ENCODE measurements at places on chromosomes 2 and 18.

DNA sequence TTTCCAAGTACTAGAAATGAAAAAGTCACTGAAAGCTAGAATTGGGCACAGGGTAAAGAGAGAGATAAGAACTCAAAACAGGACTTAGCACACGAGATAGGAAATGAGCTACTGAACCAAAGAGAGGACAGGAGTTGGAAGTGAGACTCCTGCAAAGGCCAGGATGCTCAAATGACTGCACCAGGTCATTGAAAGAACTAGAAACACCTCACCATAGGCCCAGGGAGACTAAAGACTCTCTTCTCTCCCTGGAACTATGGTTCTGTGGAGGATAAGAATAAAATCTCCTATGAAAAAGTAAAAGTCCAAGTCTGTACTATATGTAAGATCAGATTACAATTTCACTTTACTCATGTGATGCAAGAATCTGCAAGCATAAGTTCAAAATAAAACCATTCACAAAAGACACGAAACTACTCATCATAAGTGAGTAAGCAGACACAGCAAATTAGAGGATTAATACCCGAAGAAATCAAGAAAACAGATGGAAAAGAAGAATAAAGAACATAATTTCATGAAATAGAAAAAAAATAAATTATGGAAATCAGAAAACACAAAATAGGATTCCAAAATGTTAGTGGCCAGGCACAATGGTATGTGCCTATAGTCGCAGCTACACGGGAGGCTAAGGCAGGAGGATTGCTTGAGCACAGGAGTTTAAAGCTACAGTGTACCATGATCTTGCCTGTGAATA is 6.5 kb downstream of the NBAS start:
- no peak for DNase-seq

DNA sequence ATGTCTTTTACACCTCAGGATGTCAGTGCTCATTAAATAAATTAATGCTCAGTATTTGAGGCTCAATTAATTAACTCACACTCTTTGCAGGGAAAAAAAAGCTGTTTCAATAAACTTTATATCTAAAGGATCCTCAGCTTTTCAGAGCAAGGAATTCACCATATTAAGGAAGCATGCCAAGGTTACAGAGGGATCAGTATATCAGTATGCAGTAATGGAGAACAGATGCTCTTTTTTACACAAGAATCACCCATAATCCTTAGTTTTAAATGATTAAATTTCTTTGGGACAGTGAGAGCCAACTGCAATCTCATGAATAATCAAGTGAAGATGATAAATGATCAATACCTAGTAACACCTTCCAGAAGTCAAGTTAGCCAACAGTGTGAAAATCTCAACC is 14.9 kb upstream of the LCT start:
- DNase-seq, result no peak

DNA sequence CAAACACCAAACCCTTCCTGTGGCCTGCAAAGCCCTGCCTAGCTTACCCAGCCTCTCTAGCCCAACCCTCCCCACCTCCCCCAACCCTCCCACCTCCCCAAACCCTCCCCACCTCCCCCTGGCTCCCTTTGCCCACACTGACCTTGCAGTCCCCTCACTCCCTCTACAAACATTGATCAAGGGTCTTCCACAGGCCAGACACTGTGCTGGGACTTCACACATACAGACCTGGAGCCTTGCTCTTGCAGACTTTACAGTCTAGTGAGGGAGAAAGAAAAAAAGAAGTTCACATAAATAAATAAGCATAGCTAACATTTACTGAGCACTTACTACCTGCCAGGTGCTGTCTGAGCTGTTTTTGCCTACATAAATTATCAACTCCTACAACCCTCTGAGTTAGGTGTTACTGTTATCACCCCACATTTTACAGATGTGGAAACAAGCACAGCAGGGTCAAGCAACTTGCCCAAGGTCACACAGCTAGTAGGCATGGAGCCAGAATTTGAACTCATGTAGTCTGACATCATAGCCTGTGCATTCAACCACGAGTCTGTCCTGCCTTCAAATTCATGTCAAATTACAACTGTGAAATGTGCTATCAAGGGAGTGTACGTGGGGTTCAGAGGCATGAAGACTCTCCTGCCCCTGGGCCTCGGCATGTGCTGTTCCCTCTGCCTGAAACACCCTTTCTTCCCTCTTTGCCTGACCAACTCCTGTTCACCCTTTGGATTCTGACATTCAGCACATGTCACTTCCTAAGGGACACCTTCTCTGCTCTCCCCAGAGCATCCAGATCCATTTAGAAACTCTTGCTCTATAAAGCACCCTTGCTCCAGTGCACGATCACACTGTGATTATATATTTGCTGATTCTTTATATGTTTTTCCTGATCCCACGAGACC is 209.9 kb downstream of the TNS1 start:
- DNase-seq, result no peak

- peak; percentile 12 for DNase-seq
Observed at GRCh38 chr2:186569897-186570296, 20.0 kb upstream of the ITGAV start.

- DNase-seq, result no peak
Observed at GRCh38 chr2:187233811-187234210, 214.2 kb downstream of the CALCRL start.

- DNase-seq, result no peak
Observed at GRCh38 chr18:70411876-70412435, 123.1 kb downstream of the SOCS6 start.

DNA sequence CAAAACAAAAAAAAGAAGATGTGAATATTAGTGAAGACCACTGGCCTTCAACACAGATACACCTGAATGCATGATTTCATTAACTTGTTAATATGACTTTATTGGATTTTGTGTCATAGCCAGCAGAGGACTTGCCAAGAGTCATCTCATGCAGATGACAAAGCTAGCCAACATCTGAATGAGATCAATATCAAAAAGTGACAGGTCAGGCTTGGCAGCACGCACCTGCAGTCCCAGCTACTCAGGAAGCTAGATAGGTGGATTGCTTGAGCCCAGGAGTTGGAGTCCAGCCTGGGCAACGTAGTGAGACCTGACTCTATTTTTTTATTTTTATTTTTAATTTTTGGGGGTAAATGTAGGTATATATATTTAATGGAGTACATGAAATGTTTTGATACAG is 54.5 kb upstream of the TGIF1 start:
- DNase-seq, result no peak

GRCh38 chr2:6645004-6645403 is 220.7 kb downstream of the CMPK2 start:
- DNase-seq, result no peak

- DNase-seq, result no peak
Observed at GRCh38 chr2:144194326-144195071, 325.4 kb downstream of the ZEB2 start.

DNA sequence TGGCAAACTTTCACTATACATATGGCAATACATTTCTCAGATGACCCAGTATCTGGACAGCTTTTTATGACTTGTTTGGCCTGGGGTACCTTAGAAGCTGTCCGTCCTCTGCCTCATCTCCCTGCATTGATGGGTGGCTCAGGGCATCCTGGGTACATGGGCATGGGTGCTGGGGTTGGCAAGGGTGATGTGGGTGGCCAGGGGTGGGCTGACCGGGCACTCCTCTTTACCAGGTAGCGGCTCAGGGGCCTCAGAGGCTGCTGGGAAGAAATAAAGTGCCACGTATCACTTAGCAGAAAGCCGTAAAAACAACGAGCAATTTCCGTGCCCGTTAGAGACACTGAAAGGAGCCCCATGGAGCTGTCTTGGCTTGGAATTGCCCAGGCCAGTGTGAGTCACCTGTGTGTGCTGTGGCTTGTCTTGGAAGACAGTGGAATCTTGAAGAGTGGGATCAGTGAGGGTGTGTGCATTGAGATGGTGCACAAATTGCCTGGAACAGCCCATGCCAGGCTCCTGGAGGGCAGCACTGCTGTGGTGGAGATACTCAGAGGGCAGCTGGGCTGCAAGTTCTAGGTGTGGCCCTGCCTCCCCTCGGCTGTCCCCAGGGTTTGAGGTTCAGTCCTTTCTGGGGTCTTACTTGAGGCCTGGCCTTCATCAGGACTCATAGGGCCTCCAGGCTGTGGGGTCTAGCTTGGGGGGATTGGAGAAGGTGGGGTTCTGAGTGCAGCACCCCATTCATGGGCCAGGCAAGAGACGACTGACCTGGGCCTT is 88.8 kb downstream of the FHOD3 start:
- no peak for DNase-seq

GRCh38 chr18:959854-960253 is 55.2 kb downstream of the ADCYAP1 start:
- DNase-seq, result no peak

GRCh38 chr2:12074126-12074844 is 327.9 kb downstream of the LPIN1 start:
- no peak for DNase-seq

DNA sequence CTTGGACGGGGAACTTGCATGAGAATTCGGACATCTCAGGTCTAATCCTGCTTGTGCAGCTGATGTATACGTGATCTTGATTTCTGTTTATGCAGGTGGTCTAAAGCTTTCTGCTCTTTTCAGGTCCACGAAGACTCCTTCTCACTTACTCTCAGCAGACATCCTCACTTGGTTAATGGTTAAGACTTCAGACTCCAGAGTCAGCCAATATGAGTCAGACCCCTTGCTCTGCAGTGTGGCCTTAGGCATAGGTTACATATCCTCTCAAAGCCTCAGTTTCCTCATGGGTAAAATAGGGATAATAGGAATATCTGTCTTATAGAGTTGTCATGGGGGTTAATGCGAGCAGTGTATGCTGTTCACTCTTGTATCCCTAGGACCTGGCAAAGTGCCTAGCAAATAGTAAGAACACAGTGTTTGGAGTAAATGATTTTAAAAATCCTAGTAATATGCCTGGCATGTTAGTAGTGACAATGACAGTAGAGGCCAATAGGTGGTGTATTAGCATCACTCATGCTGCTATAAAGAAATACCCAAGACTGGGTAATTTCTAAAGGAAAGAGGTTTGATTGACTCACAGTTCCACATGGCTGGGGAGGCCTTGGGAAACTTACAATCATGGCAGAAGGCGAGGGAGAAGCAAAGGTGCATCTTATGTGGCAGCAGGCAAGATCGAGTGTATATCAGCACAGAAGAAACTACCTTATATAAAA is 42.3 kb downstream of the XRCC5 start:
- no peak for DNase-seq

DNA sequence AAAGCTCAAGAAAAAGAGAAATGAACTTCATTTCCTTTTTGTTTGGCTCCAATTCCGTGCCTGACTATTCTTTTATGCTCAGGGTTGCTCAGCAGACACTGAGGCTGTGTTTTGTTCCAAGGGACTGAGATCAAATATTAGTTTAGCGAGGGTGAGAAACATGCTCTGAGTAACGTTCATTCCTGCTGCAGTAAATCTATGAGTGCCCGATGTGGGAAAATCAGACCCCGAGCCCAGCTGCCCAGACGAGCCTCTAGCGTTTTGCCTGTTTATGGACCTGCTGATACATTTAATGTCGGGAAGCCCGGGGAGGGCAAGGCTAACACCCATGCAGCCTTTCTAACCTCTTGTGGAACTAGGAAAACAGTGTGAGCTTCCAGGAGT is 119.2 kb downstream of the VAPA start:
- no peak for DNase-seq

GRCh38 chr2:227132986-227133385 is 31.0 kb downstream of the COL4A4 start:
- DNase-seq, result no peak

DNA sequence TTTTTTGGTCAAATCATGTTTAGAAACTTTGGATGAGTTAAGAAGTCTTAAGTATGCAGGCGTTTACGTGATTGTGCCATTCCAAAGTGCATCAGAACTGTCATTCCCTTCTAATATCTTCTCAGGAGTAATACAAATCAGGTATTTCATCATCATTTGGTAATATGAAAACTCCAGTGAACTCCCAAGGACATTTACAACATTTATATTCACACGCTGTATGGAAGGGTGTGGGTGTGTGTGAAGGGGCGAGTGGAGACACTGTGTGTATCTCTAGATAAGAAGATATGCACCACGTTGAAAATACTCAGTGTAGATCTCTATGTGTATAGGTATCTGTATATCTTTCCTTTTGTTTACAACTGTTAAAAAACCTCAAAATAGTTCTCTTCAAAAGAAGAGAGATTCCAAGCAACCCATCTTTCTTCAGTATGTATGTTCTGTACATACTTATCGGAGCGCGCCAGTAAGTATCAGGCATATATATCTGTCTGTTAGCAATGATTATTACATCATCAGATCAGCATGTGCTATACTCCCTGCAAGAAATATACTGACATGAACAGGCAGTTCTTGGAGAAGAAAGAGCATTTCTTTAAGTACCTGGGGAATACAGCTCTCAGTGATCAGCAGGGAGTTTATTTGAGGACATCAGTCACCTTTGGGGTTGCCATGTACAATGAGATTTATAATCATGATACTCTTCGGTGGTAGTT is 29.3 kb downstream of the COX7A2L start:
- no peak for DNase-seq

- peak; percentile 89 for DNase-seq
Observed at GRCh38 chr2:217434180-217434975, 568.4 kb downstream of the TNS1 start.

- DNase-seq, result no peak
Observed at GRCh38 chr2:191302459-191303139, 57.4 kb downstream of the MYO1B start.

- DNase-seq, result no peak
Observed at GRCh38 chr2:61262699-61263098, 100.7 kb downstream of the C2orf74 start.

DNA sequence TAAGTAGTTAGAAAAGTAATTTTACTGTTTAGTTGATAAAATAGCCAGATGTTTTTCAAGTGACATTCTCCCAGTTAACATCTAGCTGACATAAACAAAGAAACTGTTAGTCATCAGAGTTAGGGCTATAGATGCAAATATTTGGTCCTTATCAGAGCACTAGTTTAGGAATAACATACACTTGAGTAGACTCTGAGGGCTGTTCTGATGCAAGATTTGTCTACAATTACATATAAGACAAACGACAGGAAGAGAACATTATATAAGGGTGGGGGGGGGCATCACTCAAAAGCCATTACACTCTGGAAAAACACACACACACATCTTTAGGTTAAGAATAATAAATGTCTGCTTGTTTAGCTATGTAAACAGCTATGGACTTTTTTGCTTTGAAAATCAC is 554.4 kb upstream of the LRRTM1 start:
- no peak for DNase-seq

DNA sequence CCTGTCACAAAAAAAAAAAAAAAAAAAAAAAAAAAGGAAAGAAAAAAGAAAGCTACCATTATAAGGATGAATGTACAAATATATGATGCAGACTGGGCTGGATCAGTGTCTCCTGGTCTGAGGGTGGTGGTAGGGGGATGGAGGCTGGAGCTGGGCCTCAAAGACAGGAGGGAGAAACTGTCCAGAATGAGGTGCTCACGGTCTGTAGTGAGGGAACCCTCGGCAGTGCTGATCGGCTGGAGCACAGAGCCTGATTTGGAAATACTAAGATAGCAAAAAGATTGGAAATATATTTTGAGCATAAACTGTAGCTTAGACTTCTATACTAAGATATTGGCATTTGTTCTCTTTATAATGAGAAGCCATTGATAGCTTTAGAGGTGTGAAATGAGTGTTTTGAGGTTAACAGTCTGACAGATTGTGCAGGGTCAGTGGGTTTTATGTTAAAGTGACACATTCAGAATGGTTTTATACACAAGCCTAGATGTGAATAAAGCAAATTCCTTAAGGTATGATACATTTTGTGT is 7.9 kb upstream of the SLC3A1 start:
- DNase-seq, result no peak

GRCh38 chr18:70385474-70385873 is 96.6 kb downstream of the SOCS6 start:
- DNase-seq, result no peak

Measured in COR-L47 (cell line).